Amniotic epithelial cell (primary cell): ENCODE measurements at places on chromosomes 12 and 14.

GRCh38 chr12:122297494-122297893 lies 31.2 kb upstream of the VPS33A start:
- no peak for DNase-seq

- no peak for DNase-seq
Measured at GRCh38 chr12:26010293-26010821, 51.9 kb downstream of the RASSF8 start.

GRCh38 chr12:104638851-104639240 lies 182.1 kb downstream of the CHST11 start:
- no peak for DNase-seq

DNA sequence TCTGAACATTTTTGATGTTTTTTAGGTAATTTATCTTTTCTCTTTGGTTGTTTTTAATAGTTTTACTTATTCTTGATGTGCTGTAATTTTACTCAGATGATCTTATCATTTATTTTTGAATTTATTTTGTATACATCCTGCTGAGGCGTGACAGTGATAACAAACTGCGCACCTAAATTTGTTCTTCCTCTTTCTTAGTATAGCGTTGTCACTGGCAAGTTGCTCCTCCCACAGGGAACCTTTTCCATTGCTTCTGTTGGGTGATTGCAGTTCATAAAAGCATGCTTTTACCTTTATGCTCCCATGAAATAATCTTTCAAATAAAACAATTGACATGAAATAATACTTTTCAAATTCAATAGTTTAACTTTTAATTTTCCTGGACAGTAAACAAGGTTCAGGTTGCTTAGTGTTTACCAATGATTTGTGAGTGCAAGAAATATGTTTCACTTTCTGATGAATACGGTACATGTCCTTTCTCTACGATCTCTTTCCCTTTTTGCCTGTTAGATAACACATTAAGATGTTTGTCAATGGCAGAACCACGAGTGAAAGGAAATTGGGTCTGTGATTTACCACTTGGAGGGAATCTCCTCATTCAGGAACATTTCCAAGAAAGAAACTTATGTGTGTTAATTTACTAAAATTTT lies 223.3 kb downstream of the CCDC91 start:
- no peak for DNase-seq

DNA sequence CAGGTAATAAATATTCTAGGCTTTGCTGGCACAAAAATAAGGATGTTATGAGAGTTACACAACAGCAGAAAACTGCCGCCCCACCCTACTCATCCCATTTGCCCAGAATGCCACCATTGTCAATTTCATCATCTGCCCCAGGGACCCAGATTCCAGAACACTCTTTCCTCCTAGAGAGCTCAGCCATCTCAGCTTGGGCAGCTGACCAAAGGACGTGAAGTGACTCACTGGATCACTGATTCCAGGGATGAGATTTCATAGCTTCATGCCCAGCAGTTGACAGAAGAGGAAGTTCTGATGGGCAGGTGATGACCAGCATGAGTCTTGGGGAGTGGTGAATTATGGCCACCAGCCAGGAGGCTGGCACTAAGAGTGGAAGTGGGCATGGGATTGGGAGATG lies 450.3 kb downstream of the RMST start:
- peak; percentile 3 for DNase-seq

GRCh38 chr12:125538401-125539199 lies 473.4 kb downstream of the AACS start:
- no peak for DNase-seq

- DNase-seq: no peak
Measured at GRCh38 chr14:24639270-24639669, 5.3 kb upstream of the GZMB start.

GRCh38 chr12:19148860-19149259 lies 19.3 kb downstream of the PLEKHA5 start:
- no peak for DNase-seq

GRCh38 chr12:131785763-131786330 lies 42.3 kb upstream of the MMP17 start:
- DNase-seq: no peak

DNA sequence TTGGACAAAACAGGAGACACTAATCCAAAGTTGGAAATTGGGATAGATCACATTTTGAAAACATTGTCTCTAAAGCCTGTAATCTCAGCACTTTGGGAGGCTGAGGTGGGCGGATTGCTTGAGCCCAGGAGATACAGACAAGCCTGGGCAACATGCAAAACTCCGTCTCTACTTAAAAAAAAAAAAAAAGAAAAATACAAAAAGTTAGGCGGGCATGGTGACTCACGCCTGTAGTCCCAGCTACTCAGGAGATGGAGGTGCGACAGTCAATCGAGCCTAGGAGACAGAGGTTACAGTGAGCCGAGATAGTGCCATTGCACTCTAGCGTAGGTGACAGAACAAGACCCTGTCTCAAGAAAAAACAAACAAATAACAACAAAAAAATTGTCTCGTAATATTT lies 152.1 kb downstream of the MGAT4C start:
- DNase-seq: no peak

GRCh38 chr14:26735811-26736210 lies 138.0 kb upstream of the NOVA1 start:
- DNase-seq: no peak

DNA sequence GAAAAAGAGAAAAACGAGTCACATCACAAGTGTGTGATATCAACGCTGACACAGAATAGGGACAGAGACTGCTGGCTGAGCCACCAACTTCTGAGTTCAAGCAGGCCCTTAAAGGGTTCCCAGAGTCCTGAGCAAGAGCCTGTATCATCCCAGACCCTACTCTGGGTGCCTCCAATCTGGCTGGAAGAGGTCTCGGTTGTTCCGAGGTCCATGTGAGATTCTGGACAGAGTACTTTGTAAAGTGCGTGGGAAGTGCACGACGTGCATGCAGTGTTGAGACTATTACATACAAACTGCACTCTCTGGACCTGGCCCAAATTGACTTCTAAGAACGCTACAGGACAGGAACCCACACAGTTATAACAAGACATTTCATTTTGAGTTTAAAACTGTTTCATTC lies 40.6 kb downstream of the MOK start:
- no peak for DNase-seq

DNA sequence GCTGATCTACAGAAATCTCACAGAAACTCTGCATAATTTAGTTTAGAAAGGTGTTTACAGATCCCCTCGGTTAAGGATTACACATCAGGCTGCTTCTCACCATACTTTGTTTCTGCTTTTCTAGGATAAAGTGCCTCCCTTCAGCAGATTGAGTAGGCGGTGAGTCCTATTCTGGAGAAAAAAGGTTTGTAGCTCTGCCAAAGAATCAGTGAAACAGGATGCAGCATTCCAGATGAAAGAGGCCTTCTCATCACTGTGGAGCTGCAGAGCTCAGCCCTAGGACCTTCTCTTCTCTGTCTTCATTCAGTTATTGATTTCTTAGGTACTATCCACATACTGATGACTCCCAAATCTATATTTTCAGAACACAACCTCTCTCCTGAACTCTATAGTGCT lies 155.5 kb upstream of the KRR1 start:
- peak; percentile 81 for DNase-seq

- no peak for DNase-seq
Measured at GRCh38 chr14:103052407-103052806, 4.9 kb downstream of the CDC42BPB start.

- no peak for DNase-seq
Measured at GRCh38 chr12:6360080-6360571, 15.2 kb downstream of the SCNN1A start.

GRCh38 chr14:21077672-21078071 lies 7.6 kb downstream of the ARHGEF40 start:
- DNase-seq: no peak

- DNase-seq: no peak
Measured at GRCh38 chr12:5139751-5140150, 96.1 kb downstream of the KCNA5 start.
